ENCODE measurements at places on chromosomes 3 and 15. TPM values are rescaled to one million over a fixed set of nuclear protein-coding genes. Genes with fewer than 3 reads are reported as not detected.

SNTN gene
- not detected for total RNA-seq

ZPLD1 gene
- not detected for total RNA-seq

GP9 gene
- total RNA-seq = not detected

CCNL1 gene
- total RNA-seq = 122 TPM

NTRK3 gene
- total RNA-seq = 0.17 TPM

ST8SIA2 gene
- not detected for total RNA-seq

GDPGP1 gene
- total RNA-seq = 10.4 TPM

SLC22A14 gene
- 0.15 TPM for total RNA-seq

PXYLP1 gene
- total RNA-seq = 9.1 TPM

CPNE9 gene
- total RNA-seq = not detected

MESP2 gene
- 0.58 TPM for total RNA-seq

MRPL3 gene
- total RNA-seq = 76.4 TPM

FSIP1 gene
- total RNA-seq = 1.6 TPM

AMIGO3 gene
- 0.29 TPM for total RNA-seq

EPHA3 gene
- 1.5 TPM for total RNA-seq

GRAMD2A gene
- 0.33 TPM for total RNA-seq

GNAT1 gene
- not detected for total RNA-seq

ACOX2 gene
- 26.5 TPM for total RNA-seq

SLC7A14 gene
- total RNA-seq = 7.4 TPM

Data from smooth muscle cell of trachea (primary cell).